Natural killer cell treated with Interleukin-12 subunit alpha and Interleukin-12 subunit beta and Interleukin-15 and Interleukin-18, amount 100 ng/mL, for 72 hours (primary cell): ENCODE measurements at places on chromosomes 12 and 14. TPM values are rescaled to one million over a fixed set of nuclear protein-coding genes. Genes with fewer than 3 reads are reported as not detected.

GRCh38 chr14:68409387-68409786, 383.5 kb downstream of the ZFP36L1 start:
- no peak for DNase-seq
- peaks cover 39% of the 10 kb centered on the region for H3K4me1 ChIP-seq
- H3K27me3 ChIP-seq, result no peaks in the 10 kb centered on the region
- H3K4me3 ChIP-seq, result no peak overlapping the region
- peak overlapping the region; percentile 71 for H3K27ac ChIP-seq

- H3K4me3 ChIP-seq, result peak overlapping the region; percentile 72
- DNase-seq, result peak; percentile 74
- H3K27ac ChIP-seq, result peak overlapping the region; percentile 97
These were observed 100.0 kb downstream of the ARF6 start for GRCh38 chr14:49992901-49993339.

DNA sequence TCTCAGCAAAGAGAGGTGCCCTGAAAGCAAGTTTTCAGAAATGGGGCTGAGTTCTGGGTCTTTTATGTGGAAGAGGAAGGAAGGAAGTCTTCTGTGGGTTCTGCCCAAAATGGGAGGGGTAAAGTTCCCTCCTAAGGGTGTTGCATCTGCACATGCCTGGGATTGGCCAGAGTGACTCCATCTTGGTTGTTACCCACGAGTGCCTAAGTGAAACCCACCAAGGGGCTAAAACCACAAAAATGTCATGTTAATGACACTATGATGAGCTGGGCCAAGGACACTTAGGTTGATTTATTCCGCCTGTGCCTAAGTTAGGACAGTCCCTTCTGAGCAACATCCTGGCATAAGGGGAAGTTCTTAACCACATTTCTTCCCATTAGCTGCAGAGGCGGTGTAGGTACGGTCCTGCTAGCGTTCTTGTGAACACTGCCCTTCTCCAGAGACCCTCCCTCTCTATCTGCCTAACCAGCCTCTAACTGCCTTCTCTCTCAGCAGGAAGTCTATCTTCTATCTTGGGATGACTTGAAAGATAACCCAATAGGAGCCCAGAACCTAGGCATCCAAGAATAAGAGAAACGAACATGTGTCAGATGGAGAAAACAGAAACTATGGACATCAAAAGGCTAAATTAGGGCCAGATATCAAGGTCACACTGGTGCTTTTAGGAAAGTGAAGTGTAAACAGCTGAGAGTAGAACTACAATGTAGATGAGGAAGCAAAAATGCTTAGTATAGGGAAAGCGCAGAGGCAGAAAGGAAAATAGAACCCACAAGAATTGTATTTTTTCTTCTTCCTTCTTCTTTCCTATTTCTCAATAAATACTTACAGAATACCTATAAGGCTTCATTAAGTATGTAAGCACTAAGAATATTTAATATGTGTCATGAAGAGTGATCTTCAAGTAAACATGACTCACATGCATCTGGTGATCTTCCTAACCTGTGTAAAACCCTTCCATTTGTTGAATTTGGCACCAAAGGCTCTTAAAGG, 104.2 kb upstream of the AMN1 start:
- peaks cover 34% of the 10 kb centered on the region for H3K4me1 ChIP-seq
- peak overlapping the region; percentile 69 for H3K4me3 ChIP-seq
- DNase-seq, result peak; percentile 88
- H3K27me3 ChIP-seq, result no peaks in the 10 kb centered on the region

Gene ESR2
- total RNA-seq, result 0.64 TPM

DNA sequence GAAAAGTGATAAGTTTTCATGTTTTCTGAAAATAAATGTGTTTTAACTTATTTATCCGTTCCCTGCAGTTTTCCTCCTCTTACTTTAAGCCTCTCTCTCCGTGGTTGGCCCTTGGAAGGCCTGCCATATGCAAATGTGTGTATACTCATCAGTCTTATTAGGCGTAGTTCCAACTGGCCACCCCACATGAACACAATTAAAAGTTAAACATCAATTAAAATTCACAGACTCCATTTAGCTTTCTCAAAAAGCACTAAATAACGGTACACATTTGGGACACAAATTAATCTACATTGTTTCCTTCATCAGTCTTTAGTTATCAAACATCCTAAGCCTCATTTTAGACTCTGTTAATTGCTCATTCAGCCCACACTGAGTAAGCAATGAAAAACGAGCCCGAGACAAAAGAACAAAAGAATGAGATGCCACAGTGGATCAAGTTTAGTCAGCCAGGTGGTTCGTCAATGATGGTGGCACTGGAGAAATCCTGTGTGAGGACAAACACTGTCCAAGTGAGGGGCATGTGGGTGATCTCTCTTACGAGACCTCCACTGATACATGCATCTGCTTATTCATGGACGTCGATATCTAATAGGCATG, 76.0 kb upstream of the TMCC3 start:
- H3K36me3 ChIP-seq, result no peaks in the 10 kb centered on the region
- H3K4me3 ChIP-seq, result no peak overlapping the region
- no peak overlapping the region for H3K27ac ChIP-seq
- no peak for DNase-seq
- H3K4me1 ChIP-seq, result peaks cover 8% of the 10 kb centered on the region

GRCh38 chr12:113247123-113248050, 26.1 kb downstream of the TPCN1 start:
- no peak for DNase-seq
- H3K4me1 ChIP-seq, result no peaks in the 10 kb centered on the region
- H3K27ac ChIP-seq, result no peak overlapping the region
- no peaks in the 10 kb centered on the region for H3K27me3 ChIP-seq
- no peaks in the 10 kb centered on the region for H3K36me3 ChIP-seq

Gene FAIM2
- total RNA-seq, result 0.50 TPM

GRCh38 chr12:118237052-118237665, 101.2 kb downstream of the PEBP1 start:
- no peak for DNase-seq
- peaks cover 5% of the 10 kb centered on the region for H3K4me1 ChIP-seq
- no peak overlapping the region for H3K4me3 ChIP-seq
- no peaks in the 10 kb centered on the region for H3K27me3 ChIP-seq

GRCh38 chr12:54082397-54082892, 28.8 kb downstream of the HOXC4 start:
- peak overlapping the region; percentile 92 for H3K4me3 ChIP-seq
- no peaks in the 10 kb centered on the region for H3K36me3 ChIP-seq
- peaks cover 21% of the 10 kb centered on the region for H3K4me1 ChIP-seq

GRCh38 chr12:32274665-32275064, 124.7 kb upstream of the FGD4 start:
- no peaks in the 10 kb centered on the region for H3K36me3 ChIP-seq
- H3K4me1 ChIP-seq, result peaks cover 12% of the 10 kb centered on the region

Gene SLC25A21
- total RNA-seq, result not detected

- no peaks in the 10 kb centered on the region for H3K36me3 ChIP-seq
- no peak for DNase-seq
- H3K4me3 ChIP-seq, result no peak overlapping the region
- H3K27ac ChIP-seq, result no peak overlapping the region
- H3K27me3 ChIP-seq, result no peaks in the 10 kb centered on the region
These were observed 198.4 kb downstream of the NELL2 start for GRCh38 chr12:44677724-44678123.

Gene ARHGEF40
- 0.75 TPM for total RNA-seq

DNA sequence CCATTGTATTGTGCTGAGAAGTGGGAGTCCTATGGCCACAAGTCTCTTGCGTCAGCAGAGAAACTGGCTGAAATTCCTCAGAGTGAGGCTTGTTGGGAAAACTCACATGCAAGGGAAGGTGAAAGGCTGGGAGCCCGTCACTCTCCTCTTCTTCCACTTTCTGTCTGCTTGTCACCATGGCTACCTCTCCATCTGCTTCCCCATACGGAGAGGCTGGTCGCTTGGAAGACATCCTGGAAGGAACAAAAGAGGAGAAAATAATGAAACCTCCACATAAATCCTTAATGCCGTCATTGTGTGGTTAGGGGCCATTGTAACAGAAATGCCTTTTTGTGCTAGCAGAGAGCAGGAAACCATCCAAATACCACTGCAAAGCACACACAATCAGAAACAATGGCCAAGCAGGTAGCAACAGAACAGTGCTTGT, 53.7 kb downstream of the SOX5 start:
- no peak for DNase-seq
- H3K27me3 ChIP-seq, result no peaks in the 10 kb centered on the region
- no peaks in the 10 kb centered on the region for H3K4me1 ChIP-seq
- H3K36me3 ChIP-seq, result no peaks in the 10 kb centered on the region
- H3K27ac ChIP-seq, result no peak overlapping the region
- no peak overlapping the region for H3K4me3 ChIP-seq

Gene ENDOU
- not detected for total RNA-seq

Gene SOX5
- total RNA-seq, result 3.0 TPM

GRCh38 chr12:85920324-85920947, 46.3 kb downstream of the NTS start:
- H3K27me3 ChIP-seq, result peaks cover 3% of the 10 kb centered on the region
- H3K27ac ChIP-seq, result no peak overlapping the region
- DNase-seq, result no peak
- H3K36me3 ChIP-seq, result no peaks in the 10 kb centered on the region

GRCh38 chr12:56098592-56098991, 5.8 kb upstream of the PA2G4 start:
- no peaks in the 10 kb centered on the region for H3K36me3 ChIP-seq
- peaks cover 8% of the 10 kb centered on the region for H3K27me3 ChIP-seq

Gene TDRD9
- 1.1 TPM for total RNA-seq

GRCh38 chr14:23307687-23308644, 1.3 kb downstream of the BCL2L2 start:
- no peaks in the 10 kb centered on the region for H3K36me3 ChIP-seq
- H3K4me3 ChIP-seq, result peak overlapping the region; percentile 84
- DNase-seq, result no peak
- no peaks in the 10 kb centered on the region for H3K27me3 ChIP-seq
- H3K4me1 ChIP-seq, result peaks cover 35% of the 10 kb centered on the region
- H3K27ac ChIP-seq, result peak overlapping the region; percentile 94

GRCh38 chr14:32770422-32770821, 168.3 kb upstream of the NPAS3 start:
- no peaks in the 10 kb centered on the region for H3K36me3 ChIP-seq
- H3K4me1 ChIP-seq, result no peaks in the 10 kb centered on the region
- H3K27me3 ChIP-seq, result no peaks in the 10 kb centered on the region

- no peaks in the 10 kb centered on the region for H3K4me1 ChIP-seq
- DNase-seq, result no peak
- H3K27me3 ChIP-seq, result no peaks in the 10 kb centered on the region
- H3K4me3 ChIP-seq, result no peak overlapping the region
- peaks cover 4% of the 10 kb centered on the region for H3K36me3 ChIP-seq
These were observed 228.7 kb upstream of the LRFN5 start for GRCh38 chr14:41377932-41378331.

DNA sequence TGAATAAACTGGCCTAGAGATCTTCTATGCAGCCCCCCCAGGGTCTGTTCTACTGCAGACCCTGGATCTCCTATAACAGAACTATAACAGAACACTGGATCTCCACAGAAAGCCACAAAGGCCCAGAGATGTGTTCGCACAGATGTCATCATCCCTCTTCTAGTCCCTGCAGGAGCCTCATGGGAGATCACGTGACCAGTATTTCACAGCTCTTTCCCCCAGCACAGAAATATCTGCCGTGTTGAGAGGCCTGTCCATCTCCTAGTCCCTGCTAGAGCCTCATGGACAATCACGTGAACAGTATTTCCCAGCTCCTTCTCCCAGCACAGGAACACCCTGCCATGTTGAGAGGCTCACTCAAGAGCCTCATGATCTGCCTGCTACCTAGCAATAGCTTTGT, 331.7 kb downstream of the NRXN3 start:
- no peak overlapping the region for H3K4me3 ChIP-seq
- no peak overlapping the region for H3K27ac ChIP-seq
- H3K27me3 ChIP-seq, result no peaks in the 10 kb centered on the region
- DNase-seq, result no peak

GRCh38 chr12:123027726-123028445, 47.4 kb downstream of the ARL6IP4 start:
- no peak overlapping the region for H3K27ac ChIP-seq
- DNase-seq, result no peak
- no peaks in the 10 kb centered on the region for H3K27me3 ChIP-seq
- H3K4me3 ChIP-seq, result no peak overlapping the region

Gene RD3L
- total RNA-seq, result not detected

DNA sequence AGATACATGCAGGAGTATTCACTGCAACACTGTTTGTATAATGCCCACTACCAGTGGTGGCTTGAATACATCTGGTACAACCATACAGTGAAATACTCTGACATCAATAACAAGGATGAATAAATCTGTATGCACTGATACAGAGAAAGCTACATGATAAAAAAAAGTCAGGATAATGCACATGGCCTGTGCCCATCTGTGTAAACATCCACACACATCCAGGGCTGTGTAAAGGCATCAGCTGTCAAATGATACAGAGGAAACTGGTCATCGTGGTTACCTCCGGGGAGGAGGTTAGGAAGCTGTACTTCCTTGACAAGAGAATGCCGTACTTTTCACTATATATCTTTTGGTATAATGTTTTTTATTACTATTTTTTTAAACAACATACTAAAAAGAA, 176.6 kb downstream of the FOXN3 start:
- peaks cover 58% of the 10 kb centered on the region for H3K4me1 ChIP-seq
- peak overlapping the region; percentile 56 for H3K4me3 ChIP-seq
- H3K27ac ChIP-seq, result peak overlapping the region; percentile 60
- DNase-seq, result no peak
- peaks cover 4% of the 10 kb centered on the region for H3K36me3 ChIP-seq

GRCh38 chr12:46875095-46875494, 49.3 kb upstream of the SLC38A4 start:
- no peak for DNase-seq
- H3K27me3 ChIP-seq, result peaks cover 21% of the 10 kb centered on the region
- H3K4me1 ChIP-seq, result no peaks in the 10 kb centered on the region
- H3K36me3 ChIP-seq, result peaks cover 20% of the 10 kb centered on the region
- H3K4me3 ChIP-seq, result no peak overlapping the region

DNA sequence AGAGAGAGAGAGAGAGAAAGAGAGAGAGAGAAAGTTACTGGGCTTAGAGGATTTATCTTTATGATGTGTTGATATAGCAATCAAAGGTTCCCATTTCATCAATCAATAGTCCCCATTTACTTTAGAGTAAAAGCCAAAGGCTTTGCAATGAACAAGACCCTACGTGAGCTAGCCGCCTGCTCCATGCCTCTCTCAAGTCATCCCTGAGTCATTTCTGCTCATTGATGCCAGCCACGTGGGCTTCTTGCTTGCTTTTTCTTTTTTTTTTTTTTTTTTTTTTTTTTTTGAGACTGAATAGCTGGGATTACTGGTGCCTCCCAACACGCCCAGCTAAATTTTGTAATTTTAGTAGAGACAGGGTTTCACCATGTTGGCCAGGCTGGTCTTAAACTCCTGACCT, 70.9 kb downstream of the GPR135 start:
- H3K27me3 ChIP-seq, result no peaks in the 10 kb centered on the region
- peaks cover 10% of the 10 kb centered on the region for H3K4me1 ChIP-seq
- H3K4me3 ChIP-seq, result no peak overlapping the region
- peaks cover 9% of the 10 kb centered on the region for H3K36me3 ChIP-seq
- no peak overlapping the region for H3K27ac ChIP-seq

DNA sequence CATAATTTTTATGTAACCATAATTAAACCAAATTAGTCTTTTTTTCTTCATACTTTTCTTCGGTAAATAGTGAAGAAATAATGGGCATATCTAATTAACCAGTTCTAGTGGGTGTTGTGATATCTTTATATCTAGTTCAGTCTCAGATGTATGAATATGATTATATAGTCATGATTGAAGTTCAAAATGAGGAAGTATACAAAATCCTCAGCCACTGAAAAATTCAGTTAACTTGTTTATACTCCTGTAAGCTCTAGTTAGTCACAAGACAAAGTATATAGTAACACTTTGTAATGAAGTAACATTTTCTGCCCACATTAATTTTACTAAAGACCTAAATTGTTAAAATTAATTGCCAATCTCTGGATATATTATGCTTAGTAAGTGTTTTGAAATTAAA, 46.5 kb downstream of the CAND1 start:
- DNase-seq, result no peak
- no peak overlapping the region for H3K4me3 ChIP-seq
- peaks cover 21% of the 10 kb centered on the region for H3K36me3 ChIP-seq
- H3K27ac ChIP-seq, result no peak overlapping the region
- H3K27me3 ChIP-seq, result no peaks in the 10 kb centered on the region
